ENCODE measurements at places on chromosomes 3 and 15.
A peak's percentile ranks its signal among the peaks of the same experiment; 100 is the strongest.

- no peak for DNase-seq
Measured at GRCh38 chr15:73978896-73979295, 13.2 kb downstream of the STOML1 start.

- DNase-seq = no peak
Measured at GRCh38 chr15:26662283-26662682, 110.6 kb downstream of the GABRB3 start.

DNA sequence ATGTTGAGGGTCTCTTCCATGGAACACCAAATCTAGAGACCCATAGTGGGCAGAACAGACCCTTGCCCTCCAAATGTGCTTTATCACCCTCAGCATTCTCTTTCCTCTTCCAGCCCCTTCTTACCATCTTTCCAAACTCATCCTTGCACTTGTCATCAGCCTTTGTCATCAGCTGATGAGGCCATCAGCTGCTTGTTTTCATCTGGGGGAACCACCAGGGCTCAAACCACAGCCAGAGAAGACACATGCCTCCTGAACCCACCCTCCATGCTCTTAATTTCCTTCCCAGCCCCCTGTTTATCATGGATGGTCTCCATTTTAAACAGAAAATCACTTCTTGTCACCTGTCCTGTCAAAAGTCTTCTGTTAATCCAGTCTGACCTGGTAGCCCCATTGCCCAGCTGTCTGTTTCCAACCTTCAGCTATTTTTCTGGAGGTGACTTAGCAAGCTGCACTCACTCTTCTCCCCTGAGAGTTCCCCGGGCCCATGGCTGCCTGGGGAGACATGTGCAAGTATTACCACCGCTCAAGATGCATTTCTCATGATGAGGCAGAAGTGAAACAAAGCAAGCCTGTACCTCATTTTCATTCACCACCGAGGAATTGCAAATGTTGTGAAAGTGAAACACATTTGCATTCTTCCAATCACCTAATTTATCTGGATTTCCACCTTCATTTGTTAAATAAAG, 14.7 kb upstream of the SYNM start:
- peak; percentile 67 for DNase-seq

DNA sequence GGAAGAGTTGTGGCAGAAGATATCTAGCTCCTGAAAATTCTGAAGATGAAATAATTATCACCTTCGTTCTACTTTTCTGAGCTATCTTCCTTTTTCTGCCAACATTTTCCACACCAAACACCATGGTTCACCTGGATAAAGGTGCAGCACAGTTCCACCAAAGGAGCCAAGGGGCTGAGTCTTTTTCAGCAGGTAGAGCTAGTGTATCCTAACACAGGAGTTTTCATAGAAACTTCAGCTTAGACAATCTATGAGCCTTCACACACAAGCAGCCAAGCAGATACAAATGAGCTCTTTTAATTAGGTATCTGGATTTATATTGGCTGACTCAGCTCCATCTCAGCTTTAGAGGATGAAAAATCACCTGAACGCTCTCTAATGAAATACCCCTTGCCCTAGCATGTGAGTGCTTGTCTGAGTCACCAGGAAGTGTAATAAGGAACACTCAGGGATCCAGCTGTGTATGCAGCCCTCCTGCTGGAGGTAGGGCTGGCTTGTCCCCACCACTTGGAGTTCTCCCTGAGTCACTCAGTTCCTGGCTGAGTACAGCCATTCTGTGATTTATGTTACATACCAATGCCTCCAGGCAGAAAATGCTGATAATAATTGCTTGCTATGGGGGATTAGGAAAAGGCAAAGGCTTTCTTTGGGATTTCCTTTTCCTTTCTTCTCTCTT, 385.7 kb downstream of the LSAMP start:
- no peak for DNase-seq

GRCh38 chr15:74207652-74208440, 5.3 kb upstream of the STRA6 start:
- DNase-seq = no peak

- no peak for DNase-seq
Measured at GRCh38 chr3:157767607-157768006, 264.4 kb upstream of the VEPH1 start.

GRCh38 chr3:156492801-156493261, 62.1 kb downstream of the SSR3 start:
- no peak for DNase-seq

- peak; percentile 14 for DNase-seq
Measured at GRCh38 chr3:123155471-123156011, 46.2 kb upstream of the SEC22A start.

DNA sequence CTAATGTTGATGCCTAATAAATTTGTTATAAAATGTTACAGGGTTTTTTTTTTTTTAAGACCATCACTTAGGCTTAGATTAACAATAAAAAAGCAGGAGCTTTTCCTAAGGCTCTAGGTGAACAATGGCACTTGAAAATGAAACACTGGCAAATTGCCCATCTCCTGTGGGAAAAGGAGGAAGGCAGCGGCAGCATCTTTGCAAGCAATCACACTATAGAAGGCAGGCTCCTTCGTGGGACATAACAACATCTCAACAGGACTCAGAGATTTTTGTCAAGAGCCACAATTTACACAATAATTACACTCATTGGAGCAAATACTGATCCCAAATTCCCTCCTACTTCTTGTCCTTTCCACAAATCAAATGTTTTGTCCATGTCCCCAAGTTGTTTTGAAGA, 646.7 kb downstream of the ROBO2 start:
- no peak for DNase-seq

- no peak for DNase-seq
Measured at GRCh38 chr3:146605106-146605505, at the start of gene PLSCR5. PLSCR5 (minus strand) TSS chr3:146605346; CDS start chr3:146605212, 134 bp downstream.

Data from lower leg skin (tissue), 4 donors.